BE2C (cell line): ENCODE measurements at places on chromosomes 11 and 22.
A peak's percentile ranks its signal among the peaks of the same experiment; 100 is the strongest.

DNA sequence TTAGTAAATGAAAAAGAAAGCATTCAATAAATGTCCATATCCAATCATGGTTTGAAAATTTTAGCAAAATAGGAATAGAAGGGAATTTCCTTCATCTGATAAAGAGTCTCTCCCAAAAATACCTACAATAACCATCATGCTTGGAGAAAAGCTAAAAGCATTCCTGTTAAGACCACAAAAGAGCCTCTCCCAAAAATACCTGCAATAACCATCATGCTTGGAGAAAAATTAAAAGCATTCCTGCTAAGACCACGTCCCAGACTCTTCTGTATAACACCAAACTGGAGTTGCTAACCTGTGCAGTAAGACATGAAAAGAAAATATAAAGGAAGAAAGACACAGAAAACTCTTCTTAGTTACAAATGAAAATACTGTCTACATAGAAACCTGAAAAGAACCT is 69.4 kb downstream of the LINC01488 start:
- no peak for DNase-seq

DNA sequence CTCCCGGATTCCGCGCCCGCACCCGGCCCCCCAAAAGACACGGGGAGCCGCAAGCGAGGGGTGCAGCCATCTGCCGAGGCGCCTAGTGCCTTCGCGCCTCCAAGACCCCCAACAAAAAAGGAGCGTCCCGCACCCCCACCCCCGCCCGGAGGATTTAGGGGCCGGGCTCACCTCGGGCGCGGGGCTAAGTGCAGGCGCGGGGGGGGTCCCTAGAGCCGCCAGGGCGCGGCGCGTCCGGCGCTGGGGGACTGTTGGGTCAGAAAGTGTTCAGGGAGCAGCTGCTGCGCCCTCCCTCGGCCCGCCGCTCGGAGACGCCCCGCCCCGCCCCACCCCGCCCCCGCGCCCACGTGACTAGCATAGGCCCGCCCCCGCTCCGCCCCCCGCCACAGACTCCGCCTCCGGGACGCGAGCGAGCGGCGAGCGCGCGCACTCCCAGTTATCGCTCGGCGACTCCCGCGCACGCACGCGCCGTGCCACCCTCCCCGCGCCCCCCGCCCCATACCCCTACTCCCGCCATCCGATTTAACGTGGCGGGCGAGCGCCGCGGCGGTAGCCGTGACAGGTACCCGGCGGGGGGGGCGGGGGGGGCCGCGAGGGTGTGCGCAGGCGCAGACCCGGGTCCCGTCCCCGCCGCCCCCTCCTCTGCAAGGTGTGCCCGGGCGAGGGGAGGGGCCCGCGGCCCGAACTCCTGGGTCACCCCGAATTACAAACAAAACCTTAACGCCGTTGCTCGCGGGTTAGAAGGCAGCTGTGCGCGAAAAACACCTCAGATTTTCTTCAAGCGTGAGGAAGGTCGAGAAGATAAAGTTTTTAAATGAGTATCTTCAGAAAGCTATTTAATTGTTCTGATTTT is 56.2 kb downstream of the KCNJ4 start:
- DNase-seq, result peak; percentile 92

- DNase-seq, result peak; percentile 62
These were observed 13.8 kb downstream of the PLXNB2 start for GRCh38 chr22:50293441-50294318.

DNA sequence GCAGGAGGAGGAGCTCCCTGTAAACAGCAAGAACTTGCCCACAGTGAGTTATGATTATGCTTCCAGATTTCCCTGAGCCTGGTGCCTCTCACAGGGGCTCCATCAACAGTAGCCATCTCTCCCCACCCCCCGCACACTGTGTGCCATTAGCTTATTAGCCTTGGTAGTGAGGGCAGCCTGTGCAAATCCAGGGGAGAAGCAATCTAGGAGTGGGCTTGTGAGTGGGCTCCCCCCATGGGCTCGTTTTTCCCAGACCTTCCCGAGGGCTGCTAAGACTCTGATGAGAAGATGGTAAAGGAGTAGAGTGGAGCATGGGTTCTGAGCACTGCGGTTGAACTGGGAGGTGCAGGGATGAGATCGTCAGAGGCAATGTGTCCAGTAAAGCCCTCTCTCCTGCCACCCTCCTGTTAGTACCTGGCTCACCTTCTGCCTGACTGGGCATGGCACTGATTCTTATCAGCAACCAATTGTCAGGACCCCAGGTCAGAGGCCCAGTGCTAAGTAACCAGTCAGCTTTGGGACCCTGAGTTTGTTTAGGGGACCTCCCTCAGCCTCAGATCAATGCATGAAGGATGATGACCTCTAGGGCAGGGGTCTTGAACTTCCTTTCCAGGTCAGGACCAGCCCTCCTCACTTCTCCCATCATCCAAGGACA is 38.4 kb upstream of the TP53I11 start:
- no peak for DNase-seq

DNA sequence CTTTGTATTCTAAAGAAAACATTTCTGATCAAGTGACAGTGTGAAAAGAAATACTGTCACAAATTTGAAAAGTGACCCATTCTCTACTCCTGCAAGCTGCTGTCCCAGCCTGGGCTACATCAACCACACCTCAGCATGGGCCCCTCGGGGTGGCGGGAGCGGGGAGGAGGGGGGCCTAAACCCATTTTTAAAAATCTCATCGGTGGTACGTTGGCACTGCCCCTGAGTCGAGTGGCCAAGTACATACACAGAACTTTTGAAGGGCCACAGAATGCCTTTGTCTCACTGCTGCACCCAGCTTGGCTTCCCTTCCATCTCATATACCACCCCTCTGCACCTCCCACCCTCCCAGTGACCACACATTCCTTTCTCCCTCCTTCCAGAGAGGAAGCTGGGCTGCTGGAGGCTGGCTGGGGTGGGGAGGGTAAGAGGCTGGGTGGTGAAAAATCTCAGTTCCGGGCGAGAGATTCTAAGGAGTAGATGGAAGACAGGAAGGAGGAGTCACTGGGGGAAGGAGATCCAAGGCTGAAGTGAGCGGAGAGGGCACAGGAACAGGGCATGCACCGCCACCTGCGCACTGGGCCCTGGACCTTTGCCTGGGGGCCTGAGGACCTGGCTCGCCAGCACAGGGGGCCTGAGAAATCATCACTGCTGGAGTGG is 21.1 kb downstream of the FXYD6 start:
- no peak for DNase-seq

DNA sequence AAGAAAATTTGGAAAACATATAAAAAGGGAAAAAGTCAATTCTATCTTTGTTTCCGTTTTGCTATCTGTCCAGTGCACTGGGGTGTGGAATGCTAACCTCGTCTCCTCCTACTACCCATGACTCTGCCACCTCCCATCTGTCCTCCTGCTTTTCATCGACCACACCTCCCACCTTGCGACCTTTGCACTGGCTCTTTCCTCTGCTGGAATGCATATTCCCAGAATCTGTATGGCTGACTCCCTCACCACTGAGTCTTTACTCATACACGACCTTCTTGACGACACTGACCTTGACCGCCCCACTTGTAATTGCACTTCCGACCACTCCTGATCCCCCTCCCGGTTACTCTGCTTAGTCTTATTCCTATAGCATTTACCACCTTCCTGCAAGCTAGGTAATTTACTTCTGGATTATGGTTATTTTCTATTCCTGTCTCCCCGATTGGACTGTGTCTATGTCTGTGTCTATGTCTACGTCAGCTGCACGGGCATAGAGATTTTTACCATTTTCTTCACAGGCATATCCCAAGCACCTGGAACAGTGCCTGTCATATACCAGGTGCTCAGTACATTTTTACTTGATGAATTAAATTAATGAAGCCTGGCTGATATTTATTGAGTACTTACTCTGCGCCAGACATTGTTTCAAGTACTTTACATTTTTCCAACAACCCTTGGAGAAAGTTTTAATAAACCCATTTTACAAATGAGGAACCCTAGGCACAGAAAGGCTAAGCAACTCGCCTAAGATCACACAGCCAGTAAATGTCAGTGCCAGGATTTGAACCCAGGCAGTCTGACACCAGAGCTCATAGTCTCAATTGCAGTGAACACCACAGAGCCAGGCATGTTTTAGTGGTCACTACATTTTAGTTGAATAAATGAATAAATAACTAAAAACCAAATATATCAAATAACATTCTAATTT is 89.3 kb upstream of the SLC22A12 start:
- DNase-seq, result no peak

DNA sequence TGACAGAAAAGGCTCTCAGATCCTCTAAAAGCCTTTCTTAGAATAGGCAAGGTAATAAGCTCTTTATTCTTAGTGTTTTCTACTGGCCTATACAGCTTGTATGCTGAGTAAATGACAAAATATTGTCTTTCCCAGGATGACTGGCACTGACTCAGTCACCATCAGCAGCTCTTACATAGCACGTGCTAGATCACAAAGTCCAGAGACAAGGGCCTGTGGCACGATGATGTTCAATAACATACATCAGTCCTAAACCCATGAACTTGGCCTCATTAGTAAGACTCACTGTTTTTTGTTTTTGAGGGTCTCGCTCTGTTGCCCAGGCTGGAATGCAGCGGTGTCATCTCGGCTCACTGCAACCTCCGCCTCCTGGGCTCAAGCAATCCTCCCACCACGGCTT is 42.7 kb downstream of the CELF1 start:
- DNase-seq, result no peak

DNA sequence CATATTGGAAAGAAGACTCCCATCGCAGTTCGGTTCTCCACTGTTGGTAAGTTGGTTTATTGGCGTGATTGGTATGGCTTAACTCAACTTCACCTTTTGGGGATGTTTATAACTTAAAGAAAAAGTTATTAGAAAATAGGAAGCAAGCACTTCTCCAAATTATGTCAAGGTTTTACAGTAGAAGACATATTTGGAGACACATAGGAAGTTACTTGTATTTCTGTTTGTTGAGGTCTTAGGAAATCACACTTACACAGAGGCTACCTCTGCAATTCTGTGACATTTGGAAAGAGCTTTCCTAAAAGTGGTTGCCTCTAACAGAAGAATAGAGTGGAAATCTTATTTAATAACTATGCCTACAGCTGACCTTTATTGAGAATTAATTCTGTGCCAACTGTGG is 12.3 kb downstream of the CAT start:
- no peak for DNase-seq

DNA sequence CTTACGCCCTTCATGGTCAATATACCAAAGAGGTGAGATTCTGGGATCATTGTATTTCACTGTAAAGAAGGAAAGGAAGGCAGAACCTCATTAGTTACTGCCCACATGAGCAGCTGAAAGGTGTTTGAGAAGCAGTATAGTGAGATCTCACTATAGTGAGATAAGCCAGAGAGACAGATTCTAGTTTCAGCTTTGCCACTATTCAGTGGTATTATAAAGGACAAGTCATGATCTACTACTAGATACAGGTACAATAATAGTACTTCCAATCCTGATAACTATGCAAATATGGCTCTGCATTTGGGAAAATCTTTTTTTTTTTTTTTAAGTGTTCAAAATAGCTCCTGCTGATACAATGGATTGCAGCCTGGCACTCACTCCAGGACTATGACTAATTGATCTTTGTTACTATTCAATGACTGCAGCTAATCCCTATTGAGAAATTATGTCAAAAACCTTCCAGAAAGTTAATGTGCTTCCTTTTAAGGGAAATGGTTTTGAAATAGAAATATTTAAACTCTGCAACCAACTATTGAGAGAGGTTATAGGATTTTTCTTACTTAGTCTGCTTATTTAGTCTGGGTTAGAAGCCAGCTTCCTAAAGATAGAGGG is 8.3 kb upstream of the DLAT start:
- no peak for DNase-seq

GRCh38 chr22:38981005-38981991 is 849 bp upstream of the APOBEC3B start:
- peak; percentile 54 for DNase-seq

DNA sequence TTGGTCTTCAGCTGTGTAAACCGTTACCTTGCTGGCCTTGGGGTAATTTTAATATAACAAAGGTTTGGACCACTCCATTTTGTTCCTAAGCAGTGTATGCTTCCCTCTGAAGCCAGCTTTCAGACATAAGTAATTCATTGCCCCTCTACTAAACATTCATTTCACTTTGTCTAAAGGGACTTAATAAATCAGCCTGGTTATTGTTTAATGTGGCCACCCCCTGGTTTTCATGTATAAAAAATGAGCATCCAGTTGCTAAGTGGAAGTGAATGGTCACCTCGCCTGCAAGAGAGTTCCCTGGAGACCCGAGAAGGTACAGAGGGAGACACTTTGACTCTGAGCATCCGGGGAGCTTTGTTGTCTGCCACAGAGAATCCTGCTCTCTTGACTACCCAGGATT is 3.9 kb downstream of the ABTB2 start:
- DNase-seq, result no peak

GRCh38 chr11:7559398-7560283 is 45.8 kb downstream of the PPFIBP2 start:
- no peak for DNase-seq

DNA sequence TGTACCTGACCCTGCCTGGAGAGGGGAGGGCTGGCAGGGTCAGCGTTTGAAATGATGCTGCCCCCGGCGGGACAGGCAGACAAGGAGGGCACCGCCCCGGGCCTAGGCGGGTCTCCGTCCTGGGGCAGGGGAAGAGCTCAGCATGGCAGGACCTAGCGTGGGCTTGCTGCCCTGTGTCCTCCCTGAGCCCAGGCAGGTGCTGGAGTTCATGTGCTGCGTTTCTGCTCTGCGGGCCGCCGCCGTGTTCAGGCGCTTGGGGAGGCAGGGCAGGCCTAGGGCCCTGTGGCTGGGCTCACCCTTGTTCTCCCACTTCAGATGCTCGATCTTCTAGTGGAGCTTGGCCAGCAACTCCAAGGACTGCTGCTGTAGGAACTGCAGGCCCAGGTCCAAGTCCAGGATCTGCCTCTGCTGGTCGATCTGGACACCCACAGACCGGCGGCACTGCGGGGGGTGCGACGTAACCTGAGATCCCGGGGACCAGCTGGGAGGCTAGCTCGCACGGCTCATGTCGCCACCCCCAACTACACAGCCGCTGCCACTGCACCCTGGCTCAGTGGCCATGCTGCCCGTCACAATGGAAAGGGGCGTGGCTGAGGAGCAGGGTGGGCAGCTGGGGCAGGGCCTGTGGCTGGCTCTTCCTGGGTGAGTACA is 84.4 kb downstream of the MED15 start:
- DNase-seq, result no peak

DNA sequence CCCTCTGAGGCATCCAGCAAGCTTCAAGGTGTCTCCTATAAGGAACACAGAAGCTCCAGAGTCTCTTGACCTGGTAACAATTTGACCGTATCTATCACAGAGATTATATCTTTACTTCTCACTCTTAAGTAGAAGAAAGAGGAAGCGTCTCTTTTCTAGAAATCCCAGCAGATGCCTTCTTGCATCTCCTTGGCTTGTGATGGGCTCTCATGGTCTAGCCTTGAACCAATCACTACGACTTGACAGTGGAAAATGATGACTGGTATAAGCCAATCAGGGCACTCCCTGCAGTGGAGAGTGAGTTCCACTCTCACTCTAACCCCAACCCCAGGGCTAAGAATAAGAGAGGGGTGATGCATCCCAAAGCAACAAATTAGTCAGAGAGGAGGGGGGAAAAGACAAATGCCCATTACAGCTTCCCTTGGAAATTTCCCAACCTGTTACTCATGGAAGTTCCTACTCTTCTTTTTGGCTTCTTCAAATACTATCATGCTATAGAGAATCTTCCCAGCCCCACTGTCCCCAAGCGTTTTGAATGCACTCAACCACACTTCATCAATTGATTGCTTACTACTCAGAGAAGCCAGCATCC is 293.5 kb downstream of the MN1 start:
- DNase-seq, result no peak

GRCh38 chr22:23889620-23890019 is 4.6 kb upstream of the MIF start:
- DNase-seq, result no peak
